Activated CD4-positive, alpha-beta T cell treated with anti-CD3 and anti-CD28 coated beads, Interleukin-2, amount 10 ng/mL, durations not matched to agents 7 days and 5 days (primary cell): ENCODE measurements at places on chromosomes 11 and 22.

GRCh38 chr11:6022956-6023355, 7.6 kb downstream of the OR56A1 start:
- no peak overlapping the region for H3K27ac ChIP-seq
- peak; percentile 26 for DNase-seq
- no peaks in the 10 kb centered on the region for H3K36me3 ChIP-seq
- H3K4me3 ChIP-seq: no peak overlapping the region
- no peaks in the 10 kb centered on the region for H3K4me1 ChIP-seq

DNA sequence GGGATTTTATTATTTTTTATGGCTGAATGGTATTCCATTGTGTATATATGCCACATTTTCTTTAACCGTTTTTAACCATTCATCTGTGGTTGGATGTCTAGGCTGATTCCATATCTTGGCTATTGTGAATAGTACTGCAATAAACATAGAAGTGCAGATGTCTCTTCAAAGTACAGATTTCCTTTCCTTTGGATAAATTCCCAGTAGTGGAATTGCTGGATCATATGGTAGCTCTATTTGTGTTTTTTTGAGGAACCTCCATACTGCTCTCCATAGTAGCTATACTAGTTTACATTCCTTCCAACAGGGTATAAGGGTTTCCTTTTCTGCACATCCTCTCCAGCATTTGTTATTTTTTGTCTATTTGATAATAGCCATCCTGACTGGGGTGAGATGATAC, 71.9 kb upstream of the SEZ6L start:
- no peak for DNase-seq
- H3K36me3 ChIP-seq: no peaks in the 10 kb centered on the region
- H3K27me3 ChIP-seq: no peaks in the 10 kb centered on the region

DNA sequence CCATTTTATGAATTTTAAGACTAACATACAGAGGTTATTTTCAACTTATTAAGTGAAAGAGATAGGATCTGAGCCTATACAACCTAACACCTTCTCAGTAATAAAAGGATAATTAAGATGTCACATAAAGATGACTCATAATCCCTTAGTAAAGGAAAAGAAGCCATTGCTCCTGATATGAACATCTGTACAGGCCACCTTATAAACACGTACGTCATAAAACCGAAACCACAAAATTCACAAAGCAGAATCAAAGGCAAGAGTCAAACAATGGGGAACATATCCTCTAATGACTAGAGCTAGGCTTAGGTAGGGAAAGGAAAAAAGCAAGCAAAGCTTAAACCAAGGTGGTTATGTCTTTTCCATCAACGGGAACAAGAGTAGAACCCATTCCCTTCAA, 103.5 kb downstream of the KCNA4 start:
- no peaks in the 10 kb centered on the region for H3K36me3 ChIP-seq
- no peak overlapping the region for H3K27ac ChIP-seq
- DNase-seq: no peak
- H3K4me1 ChIP-seq: no peaks in the 10 kb centered on the region
- no peak overlapping the region for H3K4me3 ChIP-seq

GRCh38 chr22:39956932-39957664, 3.1 kb upstream of the TMA7B start:
- H3K27ac ChIP-seq: peak overlapping the region; percentile 16
- peaks cover 90% of the 10 kb centered on the region for H3K4me1 ChIP-seq
- no peak overlapping the region for H3K4me3 ChIP-seq
- no peaks in the 10 kb centered on the region for H3K27me3 ChIP-seq
- peaks cover 92% of the 10 kb centered on the region for H3K36me3 ChIP-seq
- DNase-seq: no peak

DNA sequence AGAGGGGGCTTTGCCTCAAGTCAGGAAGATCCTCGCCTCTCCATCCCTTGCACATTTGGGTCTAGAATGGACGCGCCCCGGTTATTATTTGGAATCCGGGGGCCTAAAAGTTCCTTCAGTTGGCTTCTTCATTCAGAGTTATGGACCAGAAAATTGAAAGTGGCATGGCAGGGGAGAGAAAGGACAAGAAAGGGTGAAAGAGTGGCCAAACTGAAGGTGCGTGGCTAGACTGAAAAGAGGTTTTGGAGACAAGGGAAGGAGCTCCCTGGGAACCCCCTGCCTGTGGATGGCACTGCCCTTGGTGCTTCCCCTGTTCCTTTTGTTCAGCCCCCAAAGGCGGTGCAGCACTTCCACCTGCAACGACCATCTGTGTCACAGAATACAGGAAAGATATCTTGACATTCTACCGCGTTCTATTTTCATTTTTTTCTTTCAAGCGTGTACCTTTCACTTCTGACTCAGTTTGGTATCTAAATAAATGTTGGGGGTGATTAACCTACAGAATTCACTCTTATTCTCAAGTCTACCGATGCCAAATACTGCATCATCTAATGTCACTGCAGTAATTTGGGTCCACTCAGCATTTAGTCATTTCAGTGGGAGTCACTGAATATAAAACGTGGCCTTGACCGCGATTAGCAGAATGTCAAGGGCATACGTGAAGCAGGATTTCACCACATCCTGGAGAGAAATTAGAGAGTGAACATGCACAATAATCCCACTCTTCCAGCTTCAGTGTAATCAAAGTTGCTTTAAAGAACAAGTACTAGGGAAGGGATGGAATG, 88.1 kb upstream of the ARHGAP32 start:
- peak overlapping the region; percentile 77 for H3K27ac ChIP-seq
- H3K4me3 ChIP-seq: peak overlapping the region; percentile 70
- peaks cover 40% of the 10 kb centered on the region for H3K4me1 ChIP-seq
- DNase-seq: no peak

- H3K36me3 ChIP-seq: no peaks in the 10 kb centered on the region
- peak overlapping the region; percentile 80 for H3K27ac ChIP-seq
- peaks cover 30% of the 10 kb centered on the region for H3K4me1 ChIP-seq
- no peaks in the 10 kb centered on the region for H3K27me3 ChIP-seq
- DNase-seq: no peak
- H3K4me3 ChIP-seq: no peak overlapping the region
Measured at GRCh38 chr22:23497016-23497885, 82.8 kb downstream of the IGLL1 start.

DNA sequence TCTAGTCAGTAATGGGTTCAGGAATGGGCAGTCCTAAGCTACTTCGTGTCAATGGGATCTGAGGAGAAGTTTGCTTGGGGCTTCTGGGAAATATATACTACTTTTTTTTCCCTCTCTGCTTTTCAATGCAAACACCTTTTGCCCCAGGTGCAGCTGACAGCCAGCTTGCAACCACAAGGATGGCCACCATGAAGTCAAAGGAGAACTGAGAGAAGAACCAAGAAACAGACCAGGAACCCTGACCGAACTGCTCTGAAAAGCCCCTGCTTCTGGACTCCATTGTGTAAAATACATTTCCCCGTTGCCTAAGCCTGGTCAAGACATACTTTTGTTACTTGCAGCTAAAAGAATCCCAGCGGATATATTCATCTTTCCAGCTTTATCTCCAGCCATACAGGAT, 20.1 kb upstream of the CD44 start:
- H3K4me1 ChIP-seq: peaks cover 41% of the 10 kb centered on the region
- H3K36me3 ChIP-seq: peaks cover 13% of the 10 kb centered on the region
- no peak overlapping the region for H3K4me3 ChIP-seq

DNA sequence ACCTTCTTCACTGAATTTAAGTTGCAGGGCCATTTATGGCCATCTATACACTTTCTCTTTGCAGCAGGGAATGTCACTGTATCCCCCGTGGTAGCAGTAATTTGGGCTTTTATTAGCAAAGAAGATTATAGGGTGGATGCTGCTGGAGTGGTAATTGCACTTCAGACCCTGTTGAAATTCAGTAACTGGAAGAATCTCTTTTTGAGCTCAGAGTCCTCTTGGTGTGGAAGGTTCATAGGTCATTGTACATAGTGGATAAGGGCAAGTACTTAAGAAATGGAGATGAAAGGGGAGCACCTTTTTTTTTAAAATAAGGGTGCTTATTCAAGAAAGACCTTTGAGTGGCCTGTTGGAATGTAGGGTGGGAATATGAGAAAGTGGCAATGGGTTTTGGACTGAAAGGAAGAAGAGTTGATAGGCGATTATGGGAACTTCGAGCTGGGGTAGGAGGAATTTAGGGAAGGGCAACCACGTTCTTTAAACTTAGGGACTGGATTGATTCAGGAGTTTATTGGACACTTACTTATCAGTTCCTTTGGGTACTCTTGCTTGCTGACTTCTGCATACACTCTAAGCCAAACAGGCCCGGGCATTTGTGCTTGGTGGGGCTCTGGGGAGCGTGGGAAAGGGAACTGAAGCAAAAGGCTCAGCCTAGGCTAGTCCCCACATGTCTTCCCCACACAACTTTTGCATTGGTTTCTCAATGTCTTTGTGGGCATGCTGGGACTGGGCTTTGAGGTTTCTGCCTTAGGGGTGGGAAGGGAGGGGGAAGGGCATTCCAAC, 26.5 kb downstream of the CTNND1 start:
- no peak for DNase-seq
- no peaks in the 10 kb centered on the region for H3K27me3 ChIP-seq
- H3K27ac ChIP-seq: no peak overlapping the region

DNA sequence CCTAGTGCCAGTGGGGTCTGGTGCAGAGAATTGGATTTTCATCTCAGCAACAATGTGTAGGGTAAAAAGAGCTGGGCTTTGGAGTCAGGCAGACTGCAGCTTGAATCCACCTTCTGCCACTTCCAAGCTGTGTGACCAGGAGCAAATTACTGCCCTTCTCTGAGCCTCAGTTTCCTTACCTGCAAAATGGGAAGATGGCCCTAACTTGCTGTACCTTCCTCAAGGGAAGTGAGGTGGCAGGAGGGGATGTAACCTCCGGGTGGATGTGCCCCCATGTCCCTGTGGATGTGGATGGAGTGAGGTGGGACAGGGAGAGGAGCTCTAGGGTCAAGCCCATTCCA, 90.9 kb downstream of the CACNA1I start:
- DNase-seq: no peak
- H3K27ac ChIP-seq: peak overlapping the region; percentile 19
- peaks cover 11% of the 10 kb centered on the region for H3K27me3 ChIP-seq
- peaks cover 62% of the 10 kb centered on the region for H3K4me1 ChIP-seq
- H3K4me3 ChIP-seq: peak overlapping the region; percentile 33

GRCh38 chr22:43535336-43535735, 123.5 kb downstream of the MPPED1 start:
- no peaks in the 10 kb centered on the region for H3K36me3 ChIP-seq
- no peaks in the 10 kb centered on the region for H3K27me3 ChIP-seq
- H3K4me1 ChIP-seq: no peaks in the 10 kb centered on the region
- no peak for DNase-seq
- no peak overlapping the region for H3K27ac ChIP-seq
- no peak overlapping the region for H3K4me3 ChIP-seq

DNA sequence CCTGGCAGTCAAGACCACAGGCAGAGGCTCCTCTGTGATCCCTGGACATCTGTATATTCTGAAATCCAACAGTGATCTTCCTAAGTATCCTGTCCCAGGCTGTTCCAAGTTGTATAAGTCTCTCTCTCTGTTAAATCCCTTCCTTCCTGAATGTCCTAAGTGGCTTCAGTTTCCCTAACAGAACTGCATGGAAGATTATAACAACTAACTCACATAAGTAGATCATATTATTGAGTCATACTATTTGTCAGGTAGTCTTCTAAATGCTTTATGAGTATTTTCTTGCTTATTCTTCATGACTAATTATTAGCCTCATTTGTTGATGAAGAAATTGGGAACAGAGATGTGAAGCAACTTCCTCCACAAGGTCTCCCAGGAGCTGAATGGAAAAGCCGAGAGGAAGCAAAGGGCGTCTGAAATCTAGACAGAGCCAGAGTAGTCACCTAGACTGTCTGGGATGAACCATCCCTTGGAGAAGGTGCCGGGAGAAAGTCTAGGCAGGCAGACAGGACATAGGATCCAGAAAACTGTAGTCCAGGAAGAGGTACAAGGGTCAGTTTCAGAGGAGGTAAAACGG, 93.2 kb upstream of the FAT3 start:
- no peak overlapping the region for H3K27ac ChIP-seq
- no peak for DNase-seq
- H3K4me3 ChIP-seq: no peak overlapping the region
- H3K36me3 ChIP-seq: no peaks in the 10 kb centered on the region
- H3K27me3 ChIP-seq: no peaks in the 10 kb centered on the region

DNA sequence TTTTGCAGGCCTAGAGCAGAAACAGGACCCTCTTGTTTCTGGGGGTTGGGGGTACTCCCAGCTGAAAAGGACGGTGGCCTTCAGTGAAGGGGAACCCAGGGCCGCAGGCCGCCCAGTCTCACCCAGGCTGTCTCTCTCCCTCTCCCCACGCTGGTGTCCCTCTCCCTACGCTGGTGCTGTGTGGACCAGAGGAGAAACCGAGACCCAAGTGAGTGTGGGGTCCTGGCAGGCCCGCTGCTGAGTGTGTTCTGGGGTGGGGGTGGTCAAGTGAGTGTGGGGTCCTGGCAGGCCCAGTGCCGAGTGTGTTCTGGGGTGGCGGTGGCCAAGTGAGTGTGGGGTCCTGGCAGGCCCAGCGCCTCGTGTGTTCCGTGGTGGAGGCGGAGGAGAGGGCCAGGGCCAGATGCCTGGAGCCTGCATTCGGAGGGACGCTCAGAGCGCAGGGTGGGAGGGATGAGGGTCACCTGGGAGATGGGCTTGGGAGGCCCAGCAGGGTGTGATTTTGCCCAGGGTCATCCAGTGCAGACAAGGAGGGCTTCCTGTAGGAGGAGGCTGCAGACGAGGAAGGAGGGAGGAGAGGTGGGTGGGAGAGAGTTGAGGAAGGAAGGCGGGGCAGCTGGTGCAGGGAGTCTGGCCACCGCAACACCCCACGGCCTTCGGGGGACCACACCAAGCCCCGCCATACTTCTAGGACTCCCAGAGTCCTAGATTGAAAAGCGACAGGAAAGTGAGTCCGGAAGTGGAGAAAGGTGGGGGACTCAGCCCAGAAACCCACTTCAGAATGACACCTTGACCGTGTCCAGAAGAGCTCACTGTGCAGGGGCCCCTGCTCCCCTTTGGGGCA, 10.3 kb downstream of the TNNT3 start:
- no peak overlapping the region for H3K4me3 ChIP-seq
- DNase-seq: no peak
- peaks cover 2% of the 10 kb centered on the region for H3K4me1 ChIP-seq
- H3K27ac ChIP-seq: no peak overlapping the region
